ENCODE measurements at places on chromosomes 12 and 14.
A peak's percentile ranks its signal among the peaks of the same experiment; 100 is the strongest.

DNA sequence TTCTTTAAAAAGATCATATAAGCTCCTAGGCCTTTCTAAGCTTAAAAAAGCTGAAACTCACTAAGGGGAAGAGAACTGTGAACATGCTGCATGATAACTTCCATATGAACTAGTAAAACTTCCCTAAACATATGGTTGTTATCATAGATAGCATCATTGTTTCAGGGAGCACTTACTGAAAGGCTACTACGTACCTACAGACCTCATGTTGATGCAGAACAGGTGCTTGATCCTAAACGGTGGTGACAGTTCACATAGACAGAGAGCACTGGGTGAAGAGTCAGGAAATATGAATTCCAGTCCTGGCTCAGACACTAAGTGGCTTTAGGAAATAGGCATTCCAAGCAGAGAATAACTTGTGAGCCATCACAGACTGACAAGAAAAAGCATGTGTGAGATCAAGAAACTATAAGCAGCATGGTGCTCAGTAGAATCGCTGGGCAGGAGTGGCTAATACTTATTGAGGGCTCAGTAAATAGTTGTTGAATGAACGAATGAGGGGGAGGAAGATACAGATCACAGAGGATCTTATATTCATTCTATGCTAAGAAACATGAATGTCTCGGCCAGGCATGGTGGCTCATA lies 78.4 kb upstream of the NUDT4 start:
- DNase-seq, result no peak

DNA sequence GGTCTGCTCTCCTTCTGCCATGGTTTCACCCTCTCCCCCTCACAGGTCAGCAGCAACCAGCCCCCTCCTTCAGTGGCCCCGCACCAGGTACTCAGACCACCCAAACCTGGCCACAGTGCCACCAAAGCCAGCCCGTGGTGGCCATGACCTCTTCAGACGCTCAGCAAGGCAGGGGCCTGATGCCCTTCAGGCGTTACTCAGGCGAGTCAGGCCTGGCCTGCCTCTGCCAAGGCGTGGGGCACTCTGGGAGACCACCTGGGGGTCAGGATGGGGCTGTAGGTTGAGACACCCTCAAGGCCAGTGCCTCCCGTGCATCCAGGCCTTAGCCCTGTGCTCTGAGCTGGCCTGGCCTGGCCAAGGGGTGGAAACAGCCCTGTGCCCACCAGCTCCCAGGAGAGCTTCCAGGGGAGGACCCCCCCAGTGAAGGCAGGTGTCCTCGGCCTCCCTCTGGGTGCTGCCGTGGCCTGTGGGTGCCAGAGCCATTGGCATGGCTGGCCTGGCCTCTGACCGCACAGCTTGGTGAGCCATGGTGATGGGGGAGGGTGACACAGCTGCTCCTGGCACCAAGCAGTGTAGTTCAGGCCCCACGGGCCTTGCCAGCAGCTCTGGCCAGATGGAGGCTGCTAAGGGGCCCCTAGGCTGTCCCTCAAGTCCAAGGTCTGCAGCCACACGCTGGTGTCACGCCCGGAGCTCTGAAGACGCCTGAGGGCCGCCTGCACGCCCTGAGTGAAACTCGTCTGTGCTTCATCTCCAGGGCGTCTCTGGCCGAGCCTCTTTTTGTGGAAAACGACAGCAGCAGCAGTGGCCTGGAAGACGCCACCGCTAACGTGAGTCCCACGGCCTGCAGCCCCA lies 15.1 kb downstream of the XRCC3 start:
- DNase-seq, result no peak

- DNase-seq, result no peak
These were observed 777 bp downstream of the ASCL1 start for GRCh38 chr12:102958073-102958829.

DNA sequence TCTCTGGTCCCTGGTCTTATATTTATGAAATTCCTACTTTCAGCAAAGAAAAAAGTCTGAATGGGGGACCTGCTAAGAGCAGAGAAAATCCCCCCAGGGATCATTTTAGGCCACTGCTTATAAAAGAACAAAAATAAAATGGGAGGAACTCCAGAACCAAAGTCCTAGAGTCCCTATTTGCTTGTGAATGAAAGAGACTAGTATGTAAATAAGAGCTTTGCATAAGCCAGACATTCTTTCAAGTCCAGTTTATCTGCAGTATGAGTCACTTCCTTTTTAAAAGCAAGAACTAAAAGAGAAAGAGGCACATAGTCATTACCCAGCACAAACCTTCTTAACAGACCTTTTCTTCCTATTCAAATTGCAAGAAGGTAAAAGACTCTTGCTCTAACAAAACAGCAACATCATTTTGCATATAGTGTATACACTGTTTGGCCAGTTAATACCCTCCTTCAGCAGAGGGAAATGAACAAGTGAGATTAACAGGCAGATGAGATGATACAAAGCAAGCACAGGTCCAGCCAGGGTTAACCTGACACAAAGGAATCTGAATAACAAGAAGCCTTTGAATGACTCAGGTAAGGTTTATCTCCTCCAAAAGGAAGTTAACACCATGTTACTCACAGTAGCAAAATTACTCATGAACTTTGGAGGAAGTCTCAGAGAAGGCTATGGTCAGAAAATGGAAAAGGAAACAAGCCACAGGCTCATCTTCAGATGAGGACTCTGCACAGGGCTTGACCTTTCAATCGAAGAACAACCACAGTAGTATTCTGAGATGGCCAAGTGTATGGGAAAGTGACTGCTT lies 87.3 kb downstream of the PHLDA1 start:
- DNase-seq, result no peak

DNA sequence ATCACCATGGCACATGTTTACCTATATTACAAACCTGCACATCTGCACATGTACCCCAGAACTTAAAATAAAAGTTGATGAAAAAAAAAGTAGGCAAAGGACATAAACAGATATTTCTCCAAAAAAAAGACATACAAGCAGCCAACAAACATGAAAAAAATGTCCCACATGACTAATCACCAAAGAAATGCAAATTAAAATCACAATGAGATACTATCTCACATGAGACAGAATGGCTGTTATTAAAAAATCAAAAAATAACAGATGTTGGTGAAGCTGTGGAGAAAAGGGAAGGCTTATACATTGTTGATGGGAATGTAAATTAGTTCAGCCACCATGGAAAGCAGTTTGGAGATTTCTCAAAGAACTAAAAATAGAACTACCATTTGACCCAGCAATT lies 68.0 kb upstream of the FAR2 start:
- DNase-seq, result no peak

GRCh38 chr12:47725893-47726292 lies 603 bp upstream of the ENDOU start:
- DNase-seq, result no peak

- DNase-seq, result peak; percentile 78
These were observed 4.4 kb downstream of the KMT5A start for GRCh38 chr12:123388177-123388950.

DNA sequence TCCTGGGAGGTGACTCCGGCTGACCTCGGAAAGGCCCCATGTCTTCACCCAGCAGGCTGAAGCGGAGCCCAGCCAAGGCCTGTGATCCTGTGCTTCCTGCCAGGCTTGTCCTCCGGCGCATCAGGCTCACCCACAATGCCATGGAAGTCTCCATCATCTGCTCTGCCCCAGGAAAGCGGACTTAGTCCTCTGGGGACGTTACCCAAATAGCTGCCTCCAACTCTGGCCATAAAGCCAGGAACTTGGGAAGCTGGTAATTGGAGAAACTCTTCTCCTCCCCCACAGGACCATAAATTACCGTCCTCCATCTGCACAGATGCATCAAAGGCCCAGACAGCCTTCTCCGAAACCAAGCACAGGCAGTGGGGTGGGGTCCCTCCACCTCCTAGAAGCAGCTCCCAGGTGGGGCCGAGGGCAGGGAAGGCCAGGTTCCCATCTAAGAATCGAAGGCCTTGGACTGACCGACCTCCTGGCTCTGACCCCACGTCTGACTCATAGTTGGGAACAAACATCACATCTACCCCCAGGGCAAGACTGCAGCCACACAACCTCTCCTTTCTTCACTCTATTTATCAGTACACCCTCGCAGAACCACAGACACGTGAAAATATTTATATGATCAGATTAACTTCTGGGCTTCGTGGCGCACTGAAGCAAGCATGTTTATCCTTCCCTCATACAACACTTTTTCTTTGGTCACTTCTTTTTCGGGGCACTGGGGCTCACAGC lies 56.4 kb downstream of the PITPNM2 start:
- no peak for DNase-seq

DNA sequence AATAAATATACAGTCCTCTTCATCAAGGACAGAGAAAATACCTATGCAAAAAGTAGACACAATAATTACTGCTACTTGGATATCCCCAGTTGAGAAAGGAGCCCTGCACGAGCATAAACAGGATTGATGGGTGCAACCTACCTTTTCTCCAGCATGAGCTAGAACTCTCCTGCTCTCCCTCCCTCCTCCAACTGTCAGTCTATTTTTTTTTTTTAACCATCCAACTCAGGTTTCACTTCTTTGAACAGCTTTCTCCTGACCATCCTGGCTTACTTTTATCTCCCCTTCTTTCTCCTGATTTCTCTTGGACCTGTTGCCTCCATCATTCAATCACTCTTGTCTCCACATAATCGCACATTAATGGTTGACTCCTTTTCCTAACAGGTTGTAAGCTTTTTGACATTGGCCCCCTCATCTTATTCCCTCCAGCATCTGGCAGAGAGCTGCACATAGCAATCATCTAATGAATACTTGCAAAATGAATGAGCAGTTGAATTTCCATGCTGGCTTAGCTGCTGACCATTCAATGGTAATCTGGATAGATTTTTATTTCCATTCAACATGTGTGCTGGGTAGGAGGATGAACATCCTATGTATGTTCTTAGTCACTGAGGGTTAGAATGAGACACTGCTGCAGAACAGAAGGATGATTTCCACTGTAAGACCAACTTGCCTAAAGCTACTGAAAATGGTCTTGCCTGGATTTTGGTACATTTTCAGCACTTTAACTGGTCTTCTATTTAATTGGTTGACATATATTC lies 24.4 kb downstream of the MYBPC1 start:
- no peak for DNase-seq

GRCh38 chr14:34246206-34246605 lies 215.8 kb downstream of the SPTSSA start:
- DNase-seq, result no peak

DNA sequence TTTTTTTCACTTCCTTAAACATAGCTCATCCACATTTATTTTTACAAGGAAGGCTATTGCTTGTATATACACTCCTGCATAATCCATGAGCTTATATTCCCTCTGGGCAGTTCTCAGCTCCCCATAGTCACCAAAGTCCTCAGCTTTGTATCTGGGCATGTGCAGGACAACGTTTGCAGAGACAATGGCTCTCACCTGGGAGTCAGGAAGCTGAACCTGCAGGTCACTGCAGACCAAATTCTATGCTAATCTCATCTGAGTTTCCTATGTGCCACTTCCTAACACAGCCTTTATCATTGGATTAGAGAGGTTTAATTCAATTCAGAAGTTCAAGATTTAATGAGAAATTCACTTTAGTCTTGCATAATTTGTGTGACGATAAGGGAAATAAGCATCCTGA lies 131.5 kb downstream of the KCNK10 start:
- DNase-seq, result no peak

DNA sequence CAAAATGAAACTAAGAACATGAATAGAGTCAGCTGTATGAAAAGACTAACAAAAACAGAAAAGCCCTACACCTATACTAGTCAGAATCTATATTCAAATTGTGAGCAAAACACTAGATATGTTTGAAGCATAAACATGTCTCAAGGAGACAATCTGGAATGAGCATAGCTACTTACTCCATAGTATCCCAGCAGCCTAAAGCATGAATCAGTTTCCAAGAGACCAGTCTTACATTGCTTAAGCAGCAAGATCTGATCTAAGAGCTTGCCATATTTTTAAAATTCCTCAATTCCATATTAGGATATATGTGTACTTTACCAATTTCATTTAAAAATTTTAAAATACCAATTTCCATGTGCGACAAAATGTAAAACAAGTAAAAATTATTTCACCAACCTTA lies 7.7 kb downstream of the CAPS2 start:
- no peak for DNase-seq

DNA sequence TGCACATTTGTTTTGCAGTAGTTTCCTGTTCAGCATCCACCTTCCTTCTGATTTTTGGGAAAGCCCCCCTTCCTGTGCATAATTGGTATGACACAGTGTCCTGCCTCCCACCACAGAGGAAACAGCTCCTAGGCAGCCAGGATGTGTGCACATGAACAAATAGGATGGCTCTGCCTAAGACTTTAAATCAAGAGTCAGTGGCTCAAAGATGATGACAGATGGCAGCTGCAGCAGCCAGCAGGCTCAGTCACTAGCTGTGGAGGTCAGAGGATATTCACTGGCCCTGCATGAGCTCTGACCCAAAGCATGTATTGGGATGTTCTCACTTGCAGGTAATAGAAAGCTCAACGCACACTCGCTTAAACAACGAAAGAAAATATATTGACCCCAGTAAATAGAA lies 90.3 kb downstream of the KCNK10 start:
- no peak for DNase-seq

DNA sequence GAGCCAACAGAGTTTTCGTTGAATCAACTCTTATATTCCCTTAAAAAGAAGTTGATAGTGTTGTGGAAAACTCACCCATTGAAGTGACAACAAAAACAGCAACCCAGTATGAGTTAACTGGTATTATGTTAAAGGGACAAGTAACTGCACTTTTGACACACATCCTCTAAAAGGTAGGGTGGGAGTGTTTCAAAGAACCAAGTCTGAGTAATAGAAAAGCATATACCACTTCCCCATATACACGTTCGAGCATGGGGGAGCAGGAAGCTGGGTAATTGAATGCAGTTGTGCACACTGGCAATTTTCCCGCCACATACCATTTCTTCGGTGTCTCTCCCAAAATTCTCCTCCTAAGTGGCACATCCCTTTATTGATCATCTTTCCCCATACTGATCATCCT lies 31.5 kb downstream of the IFNG-AS1 start:
- DNase-seq, result no peak

- no peak for DNase-seq
These were observed 7.2 kb downstream of the PDE3A start for GRCh38 chr12:20375560-20375959.

DNA sequence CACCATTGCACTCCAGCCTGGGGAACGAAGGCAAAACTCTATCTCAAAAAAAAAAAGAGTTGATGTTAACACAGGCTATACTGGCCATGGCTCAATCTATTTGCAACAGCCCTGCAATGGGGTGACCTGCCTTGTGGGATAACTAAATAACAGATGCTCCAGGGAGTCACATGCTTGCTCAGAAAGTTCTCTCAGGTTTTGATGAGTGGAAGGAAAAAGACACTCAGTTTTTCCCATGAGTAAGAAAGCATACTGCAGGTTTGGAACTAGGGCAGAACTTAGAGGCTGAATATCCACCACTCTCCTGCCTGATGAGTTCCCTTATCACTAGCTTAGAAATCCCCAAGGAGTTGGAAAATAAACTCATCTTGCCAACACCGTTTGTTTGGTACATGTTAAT lies 16.9 kb downstream of the WSB2 start:
- no peak for DNase-seq

GRCh38 chr14:93707475-93707874 lies 80.8 kb downstream of the PRIMA1 start:
- no peak for DNase-seq

- DNase-seq, result no peak
These were observed 172.9 kb downstream of the CEP128 start for GRCh38 chr14:80768646-80769045.

- DNase-seq, result no peak
These were observed 2.6 kb upstream of the NOS1 start for GRCh38 chr12:117363953-117364486.

- no peak for DNase-seq
These were observed 60.1 kb upstream of the DIO2 start for GRCh38 chr14:80271389-80271788.

- no peak for DNase-seq
These were observed 278.6 kb downstream of the MED13L start for GRCh38 chr12:115998794-115999478.

GRCh38 chr12:14156606-14157005 lies 175.2 kb upstream of the GRIN2B start:
- no peak for DNase-seq

Data from type B pancreatic cell (in vitro differentiated cells).